ENCODE measurements at places on chromosomes 1 and 21. TPM values are rescaled to one million over a fixed set of nuclear protein-coding genes. Genes with fewer than 3 reads are reported as not detected.

The CTPS1 gene
- total RNA-seq, result 10.7 TPM

The PERM1 gene
- total RNA-seq, result 0.57 TPM

The IRF6 gene
- total RNA-seq, result 3.1 TPM

The PHTF1 gene
- 59.4 TPM for total RNA-seq

The ATP6V1G3 gene
- total RNA-seq, result not detected

Data from fibroblast of the aortic adventitia (primary cell).